Dermis microvascular lymphatic vessel endothelial cell (primary cell): ENCODE measurements at places on chromosomes 1 and 21.

DNA sequence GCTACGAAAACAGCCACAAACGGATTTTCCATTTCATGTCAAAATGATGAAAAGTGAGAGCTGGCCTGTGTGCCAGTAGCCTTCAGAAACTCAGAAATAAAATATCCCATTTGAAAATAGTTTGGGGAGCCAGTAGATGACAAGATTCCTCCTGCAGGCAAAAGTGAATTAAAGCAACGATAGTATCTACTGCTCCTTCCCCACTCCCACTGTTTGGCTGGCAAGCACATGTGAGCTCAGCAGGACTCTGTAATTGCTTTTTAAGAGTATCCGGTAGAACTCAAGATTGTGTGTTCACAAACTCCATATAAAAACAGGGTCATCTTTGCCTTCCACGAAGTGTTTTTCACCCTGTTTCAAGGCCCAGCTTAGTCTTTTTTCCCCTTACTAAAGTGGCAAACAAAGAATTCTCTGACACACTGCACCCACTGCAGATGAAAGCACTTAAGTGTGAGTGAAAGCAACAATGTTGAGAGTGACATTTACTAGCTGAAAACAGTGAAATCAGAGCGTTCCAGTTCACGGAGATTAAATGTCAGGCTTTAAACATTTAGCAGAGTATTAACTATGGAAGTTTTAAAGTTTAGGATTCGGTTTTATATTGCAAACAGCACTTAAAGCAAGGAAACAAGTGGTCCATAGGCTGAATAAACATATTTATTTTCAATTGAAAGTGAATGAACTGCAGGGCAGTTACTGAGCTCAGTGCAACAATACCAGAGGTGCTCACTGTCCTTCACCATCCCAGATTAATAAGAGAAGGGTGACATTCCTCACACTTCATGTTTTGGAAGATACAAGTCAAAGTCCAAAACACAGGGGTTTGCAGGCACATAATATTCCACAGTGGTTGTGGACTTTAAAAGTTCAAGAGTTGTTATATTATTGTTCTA lies 70.0 kb downstream of the ALG14 start:
- no peak for DNase-seq

- DNase-seq: peak; percentile 7
Observed at GRCh38 chr1:212980123-212980785, 29.9 kb downstream of the VASH2 start.

DNA sequence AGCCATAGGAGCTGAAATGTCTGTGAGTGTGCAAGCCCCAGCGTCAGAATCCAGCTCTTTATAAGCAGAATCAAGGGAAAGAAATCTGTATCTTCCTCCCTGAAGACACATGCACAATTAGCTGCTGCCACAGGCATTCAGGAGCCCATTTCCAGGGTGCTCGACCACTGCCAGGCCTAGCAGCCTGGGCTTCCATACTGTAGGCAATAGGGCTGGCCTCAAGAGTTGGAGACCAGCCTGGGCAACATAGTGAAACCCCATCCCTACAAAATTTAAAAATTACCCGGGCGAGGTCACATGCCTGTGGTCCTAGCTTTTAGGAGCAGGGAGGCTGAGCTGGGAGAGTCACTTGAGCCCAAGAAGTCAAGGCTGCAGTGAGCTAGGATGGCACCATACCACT lies 41.0 kb downstream of the NEK2 start:
- DNase-seq: no peak

DNA sequence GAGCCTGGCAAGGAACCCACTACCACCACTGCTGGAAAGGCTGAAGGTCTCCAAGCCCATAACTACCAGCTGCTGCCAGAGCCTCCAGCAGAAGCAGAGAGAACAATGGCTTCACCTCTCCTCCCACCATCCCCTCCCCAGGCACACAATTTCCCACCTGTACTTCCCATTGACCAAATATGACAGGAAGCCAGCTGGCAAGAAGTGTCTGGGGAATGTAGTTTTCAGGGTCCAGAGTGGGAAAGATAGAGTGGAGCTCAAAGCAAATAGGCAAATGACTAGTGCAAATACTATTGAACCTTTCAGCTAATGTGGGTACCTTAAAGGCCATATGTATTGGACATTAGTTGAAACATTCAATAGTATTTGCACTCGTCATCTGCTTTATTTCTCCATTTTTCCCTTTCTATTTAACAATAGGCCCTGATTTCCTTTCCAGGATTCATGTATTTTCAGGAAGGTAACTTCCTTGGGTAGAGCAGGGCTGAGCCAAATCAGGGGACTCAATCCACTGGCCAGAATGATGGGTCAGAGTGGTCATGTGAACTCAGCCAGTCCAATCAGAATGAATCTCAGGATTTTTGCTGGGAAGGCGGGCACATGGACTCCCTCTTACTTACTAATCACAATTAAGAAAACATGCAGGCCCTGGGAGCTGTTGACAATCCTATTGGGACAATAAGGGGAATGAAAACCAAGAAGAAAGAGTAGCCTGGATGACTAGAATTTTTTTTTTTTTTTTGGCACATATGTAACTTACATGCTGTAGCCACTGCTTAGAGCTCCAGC lies 12.1 kb upstream of the NFYC start:
- no peak for DNase-seq

DNA sequence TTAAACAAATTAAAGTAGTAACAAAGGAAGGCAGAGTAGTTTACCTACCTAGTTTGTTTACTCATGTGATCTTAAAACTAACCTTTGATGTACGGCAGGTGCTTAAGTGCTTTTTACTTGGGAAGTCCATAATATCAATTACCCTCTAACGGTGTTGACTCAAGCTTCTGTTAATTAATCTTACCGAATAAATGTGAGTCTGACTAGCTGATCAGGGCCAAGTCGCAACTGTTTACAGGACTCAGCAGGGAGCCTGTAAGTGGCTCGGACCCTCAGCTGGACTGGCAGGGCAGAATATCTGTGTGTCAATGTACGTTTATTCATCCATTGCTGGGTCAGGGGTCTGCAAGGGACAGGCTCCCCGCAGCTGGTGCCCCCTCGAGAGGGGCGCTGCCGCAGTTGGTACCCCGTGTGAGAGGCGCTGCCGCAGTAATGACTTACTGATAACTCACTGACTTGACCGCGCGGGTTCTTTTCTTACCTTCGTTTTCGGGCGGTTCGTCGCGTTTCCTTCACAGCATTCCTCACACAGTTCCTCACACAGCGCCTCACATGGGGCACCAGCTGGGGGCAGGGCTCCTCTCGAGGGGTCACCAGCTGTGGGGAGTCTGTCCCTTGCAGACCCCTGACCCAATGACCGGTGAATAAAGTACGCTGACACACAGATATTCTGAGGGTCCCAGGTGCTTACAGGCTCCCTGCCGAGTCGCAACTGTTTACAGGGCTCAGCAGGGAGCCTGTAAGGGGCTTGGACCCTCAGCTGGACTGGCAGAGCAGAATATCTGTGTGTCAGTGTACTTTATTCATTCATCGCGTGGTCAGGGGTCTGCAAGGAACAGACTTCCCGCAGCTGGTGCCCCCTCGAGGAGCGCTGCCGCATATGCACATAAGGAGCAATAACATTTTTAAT lies 3.0 kb downstream of the FMO1 start:
- DNase-seq: peak; percentile 39

DNA sequence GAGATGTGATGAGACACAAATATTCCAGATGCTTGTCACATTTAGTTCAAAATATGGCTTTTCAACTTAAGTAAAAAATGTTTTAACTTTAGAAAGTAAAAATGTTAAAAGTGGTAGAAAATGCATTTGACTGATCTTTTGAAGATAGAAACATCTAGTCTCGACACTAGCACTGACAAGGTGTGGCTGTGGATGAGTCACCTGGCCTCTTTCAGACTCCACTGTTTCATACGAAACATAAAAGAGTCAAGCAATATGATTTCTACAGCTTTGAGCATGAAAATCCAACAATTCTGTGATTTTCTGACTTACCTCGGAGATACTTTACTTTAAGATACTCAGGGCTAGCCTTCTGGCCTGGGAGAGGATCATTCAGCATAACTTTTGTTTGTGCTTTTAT lies 47.7 kb downstream of the TTC13 start:
- no peak for DNase-seq

- DNase-seq: peak; percentile 91
Observed at GRCh38 chr1:145782272-145783099, 41.4 kb downstream of the RNF115 start.

GRCh38 chr1:210363119-210363518 lies 34.4 kb downstream of the HHAT start:
- no peak for DNase-seq

GRCh38 chr1:7335224-7335879 lies 435.7 kb upstream of the VAMP3 start:
- DNase-seq: no peak

DNA sequence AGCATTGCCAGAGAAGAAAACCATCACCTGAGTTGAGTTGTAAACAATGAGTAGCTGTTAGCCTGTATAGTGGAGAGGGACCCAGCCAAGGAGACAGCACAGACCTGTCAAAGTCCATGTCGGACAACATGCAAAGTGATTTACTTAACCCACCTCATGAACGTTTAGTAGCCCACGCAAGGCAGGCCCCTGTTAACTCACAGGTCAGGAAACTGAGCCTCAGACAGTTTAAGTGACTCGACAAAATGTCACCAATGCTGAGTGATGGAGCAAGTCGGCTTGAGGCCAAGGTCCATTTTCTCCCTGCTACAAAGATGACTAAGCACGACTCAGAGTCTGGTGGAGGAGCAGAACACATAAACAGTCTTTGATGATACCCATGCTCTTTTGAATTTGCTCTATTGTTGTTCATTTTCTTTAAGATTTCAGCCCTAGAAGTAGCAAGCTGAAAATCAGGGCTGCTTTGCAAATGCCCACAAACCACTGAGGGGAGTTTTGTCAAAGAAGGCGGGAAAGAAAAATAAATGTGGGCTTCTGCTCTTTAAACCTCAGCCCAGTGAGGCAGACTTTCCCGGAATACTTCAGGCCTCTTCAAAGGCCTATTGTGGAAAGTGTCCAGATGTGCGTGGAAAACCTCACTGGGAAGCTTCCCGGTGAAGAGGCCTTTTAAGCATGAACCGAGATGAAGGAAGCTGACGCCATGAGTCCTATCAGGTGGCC lies 83.8 kb upstream of the HOOK1 start:
- DNase-seq: peak; percentile 21

DNA sequence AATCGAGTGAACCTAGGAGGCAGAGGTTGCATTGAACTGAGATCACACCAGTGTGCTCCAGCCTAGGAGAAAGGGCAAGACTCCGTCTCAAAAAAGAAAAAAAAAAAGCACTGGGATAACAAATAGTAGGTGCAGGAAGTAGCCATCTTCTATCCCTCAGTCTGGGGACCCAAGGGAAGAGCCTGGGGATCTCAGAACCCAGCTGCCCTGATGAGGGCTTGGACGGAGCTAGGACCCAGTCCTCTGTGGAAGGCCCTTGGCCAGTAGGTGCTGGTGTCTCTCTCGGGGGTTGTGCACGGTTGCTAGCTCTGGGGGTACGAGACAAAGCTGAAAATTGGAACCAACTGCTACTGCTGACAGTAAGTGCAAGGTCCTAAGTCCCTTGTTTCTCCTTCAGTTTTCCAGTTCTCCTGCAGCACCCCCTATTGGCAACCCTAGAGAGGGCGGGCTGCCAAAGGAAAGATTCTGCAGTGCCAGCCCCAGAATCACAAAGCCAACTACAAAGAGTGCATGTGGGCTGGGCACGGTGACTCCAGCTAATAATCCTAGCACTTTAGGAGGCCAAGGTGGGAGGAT lies 57.6 kb upstream of the KIF1B start:
- peak; percentile 30 for DNase-seq

- DNase-seq: no peak
Observed at GRCh38 chr1:38860454-38860795, 853 bp upstream of the RRAGC start.

- DNase-seq: no peak
Observed at GRCh38 chr1:25809283-25809926, 9.4 kb downstream of the SELENON start.

DNA sequence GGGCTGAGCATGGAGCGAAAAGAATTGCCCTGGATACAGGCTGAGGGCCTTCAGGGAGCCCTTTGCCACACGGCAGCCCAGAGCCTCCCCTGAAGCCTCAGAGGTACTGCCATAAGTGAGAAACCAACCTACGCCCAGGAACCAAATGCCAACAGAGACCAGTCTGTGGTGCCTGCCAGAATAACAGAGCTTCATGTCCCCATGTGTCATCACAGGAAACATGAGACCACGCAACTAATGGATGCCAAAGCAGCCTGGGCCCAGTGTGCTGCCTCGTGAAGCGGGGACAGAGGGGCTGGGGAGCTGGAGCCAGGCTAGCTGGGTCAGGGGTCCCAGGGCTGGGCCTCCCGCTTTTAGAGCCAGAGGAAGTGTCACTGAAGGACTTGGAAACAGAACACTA lies 18.7 kb upstream of the STUM start:
- DNase-seq: no peak

- no peak for DNase-seq
Observed at GRCh38 chr1:36389999-36390398, 4.3 kb upstream of the STK40 start.

DNA sequence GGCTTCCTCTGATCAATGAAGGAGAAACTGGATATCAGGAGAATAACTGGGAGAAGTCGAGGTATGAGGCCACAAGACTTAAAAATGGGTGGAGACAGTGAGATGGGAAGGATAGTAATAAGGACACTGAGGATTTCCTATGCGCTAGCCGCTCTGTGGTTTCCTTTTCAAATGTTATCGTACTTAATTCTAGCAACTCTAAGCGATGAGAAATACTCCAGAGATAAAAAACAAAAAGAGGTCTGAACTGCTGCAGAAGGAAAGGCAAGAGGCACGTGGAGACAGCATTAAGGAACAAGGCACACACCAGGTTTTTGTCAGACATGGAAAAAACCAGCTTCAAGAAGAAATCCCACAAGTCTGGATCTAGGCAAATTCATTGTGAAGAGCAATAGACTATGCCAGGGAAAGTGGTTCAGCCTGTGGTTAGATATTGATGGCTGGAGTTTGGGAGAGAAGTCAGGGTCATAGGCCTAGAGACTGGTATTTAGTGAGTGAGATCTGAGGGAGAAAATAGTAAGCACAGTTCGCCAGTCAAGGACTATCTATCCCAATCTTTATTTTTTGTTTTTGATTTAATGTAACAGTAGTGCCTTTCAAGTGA lies 5.3 kb downstream of the CLCA2 start:
- no peak for DNase-seq

DNA sequence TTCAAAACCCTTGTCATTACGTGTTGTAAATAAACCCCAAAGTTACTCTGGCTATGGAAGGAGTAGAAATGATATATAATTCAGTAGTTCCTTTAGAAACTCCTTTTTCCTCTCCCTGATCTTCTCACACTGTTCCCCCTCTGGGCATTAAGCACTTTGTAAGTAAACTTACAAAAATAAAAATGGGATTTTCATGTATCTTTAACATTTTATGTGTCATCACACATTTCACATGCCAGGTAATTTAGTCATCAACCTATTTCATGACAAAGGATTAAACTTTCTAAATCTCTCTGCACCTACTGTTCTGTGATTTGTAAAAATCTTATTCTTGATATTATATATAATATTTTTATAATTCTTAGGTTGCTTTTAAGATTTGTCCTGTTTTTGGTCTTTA lies 176.9 kb downstream of the NEK7 start:
- DNase-seq: no peak

GRCh38 chr1:33735624-33736023 lies 128.3 kb upstream of the HMGB4 start:
- DNase-seq: no peak

GRCh38 chr21:44303490-44303981 lies 3.7 kb downstream of the PFKL start:
- DNase-seq: peak; percentile 22

- DNase-seq: no peak
Observed at GRCh38 chr1:241701483-241702295, 49.6 kb downstream of the WDR64 start.

- DNase-seq: no peak
Observed at GRCh38 chr1:17569200-17570139, 30.0 kb downstream of the ARHGEF10L start.

- DNase-seq: no peak
Observed at GRCh38 chr1:165494949-165495857, 48.6 kb upstream of the LRRC52 start.

- DNase-seq: no peak
Observed at GRCh38 chr1:14303011-14303410, 295.5 kb upstream of the KAZN start.
